ENCODE measurements at places on chromosomes 6 and 20.

- DNase-seq = no peak
These were observed 19.4 kb upstream of the TRAF3IP2 start for GRCh38 chr6:111625099-111625416.

DNA sequence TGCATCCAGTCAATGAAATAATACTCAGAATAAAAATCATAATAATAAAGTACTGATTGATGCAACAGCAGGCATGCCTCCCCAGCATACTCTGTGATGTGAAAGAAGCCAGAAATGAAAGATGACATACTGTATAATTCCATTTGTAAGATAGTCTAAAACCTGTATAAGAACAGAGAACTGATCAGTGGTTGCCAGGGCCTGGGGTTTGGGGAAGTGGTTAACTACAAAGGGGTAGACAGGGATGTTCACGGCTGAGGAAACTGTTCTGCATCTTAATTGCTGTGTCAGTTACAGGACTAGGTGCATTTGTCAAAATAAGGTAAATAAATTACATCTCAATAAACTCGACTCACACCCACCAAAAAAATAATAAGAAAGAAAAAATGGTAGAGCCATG, 81.3 kb upstream of the BMP2 start:
- DNase-seq = no peak

DNA sequence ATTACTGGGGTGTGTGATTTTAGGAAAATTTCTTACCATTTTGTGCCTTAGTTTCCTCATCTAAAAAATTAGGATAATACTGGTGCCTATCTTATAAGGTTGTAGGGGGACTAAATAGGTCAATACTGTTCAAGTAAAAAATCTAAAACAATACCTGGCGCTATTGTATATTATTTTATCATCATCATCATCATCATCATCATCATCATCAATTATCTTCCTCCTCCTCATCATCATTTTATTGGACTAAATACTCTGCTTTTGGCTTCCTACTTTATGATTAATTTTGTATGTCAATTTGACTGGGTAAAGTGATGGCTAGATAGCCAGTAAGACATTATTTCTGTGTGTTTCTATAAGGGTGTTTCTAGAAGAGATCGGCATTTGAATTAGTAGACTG, 435.5 kb downstream of the DHX35 start:
- DNase-seq = no peak

DNA sequence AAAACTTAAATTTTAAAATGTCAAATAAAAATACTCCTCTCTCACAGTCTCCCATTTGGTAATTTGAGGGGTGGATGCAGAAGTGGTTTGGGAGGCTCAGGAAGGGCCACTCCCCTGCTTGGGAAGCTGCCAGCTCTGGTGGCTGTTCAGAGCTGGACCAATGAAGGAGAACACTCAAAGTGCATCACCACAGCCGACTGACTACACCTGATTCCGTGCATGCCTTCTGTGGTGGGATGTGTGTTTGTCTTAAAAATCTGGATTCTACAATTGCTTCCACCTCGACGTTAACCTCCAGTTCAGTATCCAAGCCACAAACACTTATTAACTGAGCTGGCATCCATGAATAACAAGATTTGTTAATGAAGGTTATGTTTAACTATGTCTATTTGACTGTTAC, 137.3 kb downstream of the FOXC1 start:
- no peak for DNase-seq

- peak; percentile 6 for DNase-seq
These were observed 70.2 kb downstream of the RIN2 start for GRCh38 chr20:19828232-19828631.

GRCh38 chr20:44651684-44652423, at the start of gene ADA:
Gene ADA (minus strand): TSS chr20:44651699. CDS start chr20:44651607, 92 bp downstream.
- no peak for DNase-seq

DNA sequence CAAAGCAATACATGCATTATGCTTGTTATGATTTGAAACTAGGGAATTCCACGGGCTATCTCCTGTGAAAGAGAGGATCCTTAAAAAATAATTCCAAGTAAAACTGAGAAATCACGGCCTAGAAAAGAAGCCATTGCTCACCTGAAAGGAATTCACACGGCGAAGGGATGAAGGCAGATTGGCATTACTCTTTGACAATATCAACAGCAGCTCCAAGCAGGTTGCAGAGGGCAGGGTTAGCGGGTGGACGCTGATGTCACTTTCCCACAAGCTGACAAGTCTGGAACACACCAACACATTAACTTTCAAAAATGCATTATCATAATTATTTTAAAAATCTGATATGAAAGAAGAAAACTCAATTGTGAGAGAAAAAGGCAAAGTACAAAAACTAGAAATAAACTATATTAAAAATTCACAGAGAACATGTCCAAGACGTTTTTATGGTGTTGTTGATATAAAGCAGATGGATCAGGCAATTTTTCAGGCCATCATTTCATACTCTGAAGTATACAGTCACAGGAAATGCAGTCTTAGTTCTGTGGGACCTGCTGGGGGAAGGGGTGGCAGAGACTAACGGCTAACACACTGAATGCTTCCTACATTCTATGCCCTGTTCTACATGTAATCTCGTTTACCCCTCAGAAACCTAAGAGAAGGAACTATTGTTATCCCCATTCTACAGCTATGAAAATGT, 108.3 kb downstream of the UBE3D start:
- no peak for DNase-seq

DNA sequence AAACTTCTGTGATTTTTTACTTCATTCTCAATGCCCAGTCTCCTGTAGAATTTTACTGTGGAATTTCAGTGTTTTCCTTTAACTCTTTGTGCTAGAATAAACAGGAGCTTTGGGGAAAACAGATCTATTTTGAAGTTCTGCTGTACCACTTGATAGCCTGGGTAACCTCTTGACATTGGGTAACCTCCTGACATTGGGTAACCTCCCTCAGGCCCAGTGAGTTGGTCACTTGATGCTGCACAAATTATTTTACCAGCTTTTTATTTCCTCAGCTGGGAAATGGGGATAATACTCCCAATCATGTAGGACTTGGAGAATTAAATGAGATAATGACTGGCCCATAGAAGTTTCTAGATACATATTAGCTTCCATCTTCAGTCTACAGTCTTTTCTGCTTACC, 137.3 kb upstream of the TOP1 start:
- DNase-seq = no peak

- no peak for DNase-seq
These were observed 21.0 kb downstream of the RMND1 start for GRCh38 chr6:151430886-151431285.

DNA sequence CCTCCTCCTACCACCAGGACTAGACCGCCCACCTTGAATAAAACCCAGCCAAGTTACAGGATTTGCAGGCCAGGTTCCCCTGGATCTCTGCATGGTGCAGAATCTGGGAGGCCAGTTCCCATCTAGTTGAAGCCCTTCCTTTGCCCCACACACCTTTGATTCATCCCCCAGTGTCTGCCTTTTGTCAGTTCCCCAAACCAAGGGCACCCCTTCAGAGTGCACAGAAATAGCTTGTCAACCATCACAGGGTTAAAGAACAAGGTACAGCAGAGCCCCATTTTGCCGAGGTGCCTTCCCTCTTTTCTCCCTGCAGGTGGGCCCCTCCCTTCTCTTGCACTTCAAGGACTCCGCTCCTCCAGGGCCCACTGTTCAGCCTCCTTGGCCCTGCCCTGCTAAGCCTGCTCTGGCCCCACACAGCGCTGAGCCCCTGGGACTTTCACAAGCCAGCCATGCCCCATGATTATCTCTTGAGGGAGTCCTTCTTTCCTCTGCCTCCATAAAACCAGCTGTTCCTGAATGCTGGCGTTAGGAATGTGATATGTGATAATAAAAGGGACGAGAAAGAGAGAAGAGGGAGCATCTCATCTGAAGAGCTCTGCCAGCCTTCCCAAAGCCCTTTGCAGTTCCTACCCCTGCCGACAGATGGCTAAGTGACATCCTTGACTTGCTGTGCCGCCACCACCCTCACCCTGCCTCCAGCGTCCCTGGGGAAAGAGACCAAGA, 280.3 kb downstream of the CDC5L start:
- DNase-seq = no peak

DNA sequence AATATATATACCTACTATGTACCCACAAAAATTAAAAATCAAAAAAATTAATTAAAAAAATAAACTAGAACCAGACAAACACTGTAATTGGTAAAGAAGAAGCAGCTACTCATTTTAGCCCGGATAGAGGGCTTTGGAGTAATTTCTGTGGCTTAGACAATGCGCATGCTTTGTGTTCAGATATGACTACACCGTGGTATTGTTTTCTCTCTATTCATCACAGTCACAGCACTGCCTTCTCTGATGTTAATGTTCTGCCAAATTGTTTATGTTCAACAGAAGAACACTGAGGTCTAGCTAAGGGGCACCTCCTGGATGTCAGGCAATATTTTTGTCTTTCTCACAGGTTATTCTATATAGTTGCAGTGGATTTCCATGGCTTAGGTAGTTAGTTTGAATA, 77.5 kb upstream of the GJE1 start:
- DNase-seq = no peak

DNA sequence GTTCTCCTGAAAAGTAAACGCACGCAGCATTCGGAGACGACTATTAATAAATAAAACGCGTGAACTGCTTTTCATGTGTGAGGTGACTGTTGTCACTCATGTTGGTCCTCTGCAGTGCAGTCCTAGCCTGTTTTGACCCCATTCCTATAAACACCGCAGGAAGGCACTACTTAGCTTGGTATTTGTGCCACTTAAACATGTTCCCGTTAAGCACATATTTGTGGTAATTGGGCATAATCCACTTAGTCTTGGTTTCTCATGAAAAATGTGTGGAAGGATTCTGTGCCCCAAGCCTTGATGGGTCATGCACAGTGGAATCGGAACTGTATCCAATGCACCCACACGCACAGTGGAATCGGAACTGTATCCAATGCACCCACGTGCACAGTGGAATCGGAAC, 313.9 kb downstream of the THBS2 start:
- no peak for DNase-seq

DNA sequence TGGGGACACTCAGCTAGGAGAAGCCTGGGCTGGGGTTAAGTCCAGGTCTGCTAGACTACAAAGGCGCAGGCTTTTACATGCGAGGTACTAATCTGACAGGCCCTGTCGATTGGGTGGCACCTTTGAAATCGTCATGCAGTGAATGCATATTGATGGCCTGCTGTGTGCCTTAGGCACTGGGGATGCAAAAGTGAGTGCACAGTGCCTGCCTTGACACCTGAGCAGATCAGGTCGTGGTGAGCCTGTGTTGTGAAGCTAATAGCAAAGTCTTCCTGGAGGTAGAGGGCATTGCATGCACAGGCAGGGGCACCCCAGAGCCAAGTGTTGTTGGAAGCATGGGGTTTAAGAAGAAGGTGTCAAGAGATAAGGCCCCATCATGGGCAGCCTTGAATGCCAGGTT, 16.9 kb downstream of the LRRC1 start:
- no peak for DNase-seq

- DNase-seq = no peak
These were observed 218.3 kb downstream of the ANKRD60 start for GRCh38 chr20:58010186-58010585.

GRCh38 chr6:167832497-167833395, 6.0 kb downstream of the AFDN start:
- DNase-seq = no peak

DNA sequence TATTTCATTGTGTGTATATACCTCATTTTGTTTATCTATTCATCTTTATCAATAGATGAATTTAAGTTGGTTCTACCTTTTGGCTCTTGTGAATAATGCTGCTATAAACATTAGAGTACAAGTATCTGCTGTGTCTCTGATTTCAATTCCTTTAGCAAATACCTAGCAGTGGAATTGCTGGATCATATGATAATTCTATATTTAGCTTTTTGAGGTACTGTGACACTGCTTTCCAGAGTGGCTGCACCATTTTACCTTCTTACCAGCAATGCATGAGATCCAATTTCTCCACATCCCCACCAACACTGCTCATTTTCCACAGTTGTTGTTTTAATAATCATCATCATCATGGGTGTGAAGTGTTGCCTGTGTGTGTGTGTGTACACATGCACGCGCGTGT, 182.3 kb downstream of the MBOAT1 start:
- DNase-seq = no peak

DNA sequence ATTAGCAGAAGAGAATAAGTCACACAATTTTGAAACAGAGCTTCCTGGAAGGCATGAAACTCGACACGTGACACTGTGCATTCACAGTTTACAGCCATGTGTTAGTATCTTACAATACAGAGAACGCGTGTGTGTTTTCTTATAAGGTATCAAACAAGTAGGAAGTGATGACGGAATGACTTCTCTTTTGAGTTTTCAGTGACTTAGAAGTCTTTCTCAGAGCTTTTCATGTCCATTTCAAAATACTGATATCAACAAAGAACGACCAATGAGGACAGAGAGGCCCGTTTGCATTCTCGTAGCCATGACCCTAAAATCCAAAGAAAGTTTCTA, 36.6 kb upstream of the DUSP22 start:
- no peak for DNase-seq

GRCh38 chr6:130070326-130070725, 51.9 kb downstream of the L3MBTL3 start:
- DNase-seq = no peak

DNA sequence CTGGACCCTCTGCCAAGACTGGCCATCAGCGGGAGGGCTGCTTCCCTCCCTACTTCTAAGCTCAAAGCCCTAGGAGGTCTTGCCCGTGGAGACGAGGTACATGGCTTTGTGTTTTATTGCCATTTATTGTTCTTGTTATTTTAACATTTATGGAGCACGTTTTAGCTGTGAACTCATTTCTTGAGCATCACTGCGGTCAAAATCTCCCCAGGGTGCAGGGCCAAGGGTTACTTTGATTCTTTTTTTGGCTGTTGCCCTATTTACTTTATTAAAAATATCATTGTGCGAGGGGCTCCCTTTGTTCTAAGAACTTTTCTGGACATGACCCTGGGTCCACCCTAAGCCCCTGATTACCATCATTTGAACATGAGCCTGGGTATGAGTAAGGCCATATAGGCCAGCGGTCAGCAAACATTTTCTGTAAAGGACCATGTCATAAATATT, 51.6 kb downstream of the EYA2 start:
- no peak for DNase-seq

DNA sequence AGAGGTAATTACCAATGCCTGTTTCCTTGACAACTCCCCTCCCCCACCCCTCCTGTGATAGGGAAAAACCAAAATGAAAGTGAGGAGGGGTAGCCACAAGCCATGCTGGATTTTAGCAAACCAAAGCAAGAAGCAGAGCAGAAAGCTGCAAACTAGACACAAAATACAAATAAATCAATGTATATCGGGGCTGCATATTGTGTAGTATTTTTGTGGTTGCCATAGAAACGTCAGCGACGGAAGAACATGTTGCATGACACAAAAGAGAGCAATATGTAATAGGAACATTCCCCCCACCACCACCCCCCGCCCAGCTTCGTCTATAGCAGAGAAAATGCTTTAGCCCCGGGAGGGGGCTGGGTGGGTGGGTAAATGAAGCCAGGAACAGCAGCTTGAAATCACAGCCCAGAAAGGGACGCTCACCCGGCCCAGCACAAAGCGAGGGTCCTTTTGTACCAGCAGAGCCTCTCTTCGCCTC, 548 bp downstream of the AGPAT4 start:
- DNase-seq = peak; percentile 55
